ENCODE measurements at places on chromosomes 16 and 17.
A peak's percentile ranks its signal among the peaks of the same experiment; 100 is the strongest.

DNA sequence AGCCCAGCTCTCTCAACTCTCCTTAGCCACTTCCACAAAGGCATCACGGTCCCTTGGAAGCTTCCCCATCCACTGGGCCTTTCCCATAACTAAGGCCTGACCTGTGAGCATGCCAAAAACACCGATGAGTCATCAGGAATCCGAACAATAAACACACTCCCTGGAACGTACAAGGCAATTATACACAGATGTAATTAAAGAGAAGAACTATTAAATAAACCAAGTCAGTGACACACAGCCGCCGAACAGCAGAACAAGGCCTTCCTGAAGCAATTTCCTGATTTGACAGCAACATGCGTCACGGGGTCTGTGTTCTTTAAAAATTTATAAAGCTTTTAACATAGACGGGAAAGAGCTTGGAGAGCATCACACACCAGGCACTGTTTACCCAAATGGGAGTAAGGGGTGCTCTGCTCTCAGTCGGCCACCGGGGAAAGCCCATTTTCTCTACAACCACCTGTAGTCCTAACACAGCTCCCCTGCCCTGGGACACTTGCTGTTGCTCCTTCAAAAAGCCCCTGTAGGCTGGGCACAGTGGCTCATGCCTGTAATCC, 29.4 kb downstream of the COG7 start:
- no peak for DNase-seq

DNA sequence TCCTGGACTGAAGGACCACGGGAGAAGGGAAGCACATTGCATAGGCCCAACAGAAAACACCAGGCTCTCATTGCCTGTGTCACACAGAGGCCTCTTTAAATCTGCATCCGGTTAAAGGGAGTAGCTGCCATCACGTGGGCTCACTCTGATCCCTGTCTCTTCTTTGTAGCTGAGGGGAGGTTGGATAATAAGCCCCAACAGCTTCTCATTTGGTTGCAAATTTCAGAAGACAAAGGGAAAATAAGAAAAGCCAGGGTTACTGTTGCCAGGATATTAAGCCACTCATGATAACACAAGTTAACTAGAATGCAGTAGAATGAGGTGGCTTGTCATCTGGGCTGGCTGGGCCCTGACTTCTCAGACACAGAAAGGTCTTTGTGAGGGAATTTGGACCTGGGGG, 325.1 kb upstream of the ERCC4 start:
- DNase-seq = no peak

- no peak for DNase-seq
These were observed 3.9 kb upstream of the FSCN2 start for GRCh38 chr17:81524039-81524864.

DNA sequence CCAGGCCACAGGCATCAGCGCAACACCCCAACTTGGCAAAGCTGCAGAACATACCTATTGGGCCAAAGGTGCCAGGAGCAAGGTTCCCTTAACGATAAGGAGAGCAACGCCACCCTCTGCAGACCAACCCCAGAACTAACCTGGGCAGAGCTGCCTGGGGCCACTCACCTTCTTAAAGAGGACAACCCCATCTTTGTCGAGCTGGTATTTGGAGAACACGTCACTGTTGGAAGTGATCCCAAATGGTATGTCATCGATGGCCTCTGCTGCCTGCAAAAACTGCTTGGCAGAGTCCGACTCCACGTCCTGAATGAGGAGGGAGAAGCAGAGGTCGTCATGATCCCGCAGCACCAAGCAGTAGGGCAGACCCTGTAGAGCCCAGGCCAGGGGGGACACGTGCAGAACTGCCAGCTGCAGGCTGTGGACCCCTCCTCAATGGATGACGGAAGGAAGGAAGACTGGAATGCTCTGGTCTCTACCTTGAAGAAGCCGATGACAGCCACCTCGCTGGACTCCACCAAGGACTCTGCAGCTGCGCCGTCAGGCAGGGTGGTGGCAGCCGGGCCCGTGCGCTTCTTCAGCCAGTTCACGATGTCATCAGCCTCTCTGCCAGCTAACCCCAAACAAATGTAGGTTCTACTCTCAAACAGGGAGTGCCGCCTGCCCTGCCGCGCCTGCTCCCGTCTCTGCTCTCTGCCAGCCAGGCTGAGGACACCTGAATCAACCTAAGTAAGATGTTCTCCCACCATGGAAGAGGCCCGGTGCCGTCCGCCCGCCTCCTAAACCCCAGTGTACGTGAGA, 5.2 kb downstream of the P4HB start:
- no peak for DNase-seq

- peak; percentile 52 for DNase-seq
These were observed 743 bp downstream of the WIPI1 start for GRCh38 chr17:68456339-68457167.

DNA sequence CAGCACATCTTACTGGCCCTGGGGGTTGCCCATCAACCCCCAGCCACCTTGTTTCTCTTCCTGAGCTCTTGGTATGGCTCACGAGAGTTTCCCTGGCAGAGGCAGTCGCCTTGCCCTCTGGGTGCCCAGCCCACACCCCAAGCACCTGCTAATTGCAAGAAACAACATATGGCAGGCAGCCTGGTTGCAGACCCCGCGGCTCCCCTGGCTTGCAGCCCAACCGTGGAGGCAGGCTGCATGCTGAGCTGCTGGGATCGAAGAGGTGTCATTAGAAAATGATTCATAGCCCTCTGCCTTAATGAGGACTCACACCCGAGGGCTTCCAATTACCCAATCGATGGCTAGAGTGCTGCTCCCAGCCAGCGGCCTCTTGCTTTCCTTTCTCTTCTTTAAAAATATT, 115.7 kb downstream of the TMEM114 start:
- no peak for DNase-seq

- peak; percentile 50 for DNase-seq
These were observed at the start of gene METTL23 for GRCh38 chr17:76726776-76727718. METTL23 (plus strand) TSS chr17:76726839; CDS start chr17:76729711, 2,872 bp downstream.

DNA sequence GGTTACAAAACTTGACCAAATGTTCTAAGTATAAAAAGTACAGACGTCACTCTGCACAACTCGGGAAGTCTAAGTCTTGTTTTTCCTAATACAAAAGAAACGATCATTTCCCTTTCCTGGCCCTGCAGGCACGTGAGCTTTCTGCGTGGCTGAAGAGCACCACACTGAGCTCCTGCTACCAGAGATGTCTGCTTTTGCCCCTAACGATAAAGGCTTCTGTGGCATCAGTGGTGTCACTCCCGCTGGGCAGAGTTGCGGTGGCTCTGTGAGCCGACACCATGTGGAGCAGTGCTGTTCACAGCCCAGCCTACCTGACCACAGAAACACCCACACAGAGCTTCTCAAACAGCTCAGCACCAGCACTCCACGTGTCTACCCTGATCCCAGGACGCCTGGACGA, 20.5 kb downstream of the EMC8 start:
- no peak for DNase-seq

- no peak for DNase-seq
These were observed 26.4 kb downstream of the LDAF1 start for GRCh38 chr16:21184834-21185233.

DNA sequence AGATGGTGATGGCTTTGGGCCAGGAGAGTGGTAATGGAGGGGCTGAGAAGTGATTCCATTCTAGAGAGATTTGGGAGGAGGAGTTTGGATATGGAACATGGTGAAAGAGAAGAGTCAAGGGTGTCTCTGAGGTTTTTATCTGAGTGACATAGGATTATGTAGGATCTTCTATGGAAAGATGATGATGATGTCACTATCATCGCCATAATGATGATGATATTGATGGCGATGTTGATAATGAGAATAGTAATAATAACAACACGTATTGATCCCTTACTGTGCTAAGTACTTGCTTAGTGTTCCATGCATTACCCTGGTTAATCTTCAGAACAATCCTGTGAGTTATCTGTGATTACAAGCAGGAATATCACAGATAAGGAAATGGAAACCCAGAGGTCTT, 16.6 kb downstream of the PDILT start:
- no peak for DNase-seq

DNA sequence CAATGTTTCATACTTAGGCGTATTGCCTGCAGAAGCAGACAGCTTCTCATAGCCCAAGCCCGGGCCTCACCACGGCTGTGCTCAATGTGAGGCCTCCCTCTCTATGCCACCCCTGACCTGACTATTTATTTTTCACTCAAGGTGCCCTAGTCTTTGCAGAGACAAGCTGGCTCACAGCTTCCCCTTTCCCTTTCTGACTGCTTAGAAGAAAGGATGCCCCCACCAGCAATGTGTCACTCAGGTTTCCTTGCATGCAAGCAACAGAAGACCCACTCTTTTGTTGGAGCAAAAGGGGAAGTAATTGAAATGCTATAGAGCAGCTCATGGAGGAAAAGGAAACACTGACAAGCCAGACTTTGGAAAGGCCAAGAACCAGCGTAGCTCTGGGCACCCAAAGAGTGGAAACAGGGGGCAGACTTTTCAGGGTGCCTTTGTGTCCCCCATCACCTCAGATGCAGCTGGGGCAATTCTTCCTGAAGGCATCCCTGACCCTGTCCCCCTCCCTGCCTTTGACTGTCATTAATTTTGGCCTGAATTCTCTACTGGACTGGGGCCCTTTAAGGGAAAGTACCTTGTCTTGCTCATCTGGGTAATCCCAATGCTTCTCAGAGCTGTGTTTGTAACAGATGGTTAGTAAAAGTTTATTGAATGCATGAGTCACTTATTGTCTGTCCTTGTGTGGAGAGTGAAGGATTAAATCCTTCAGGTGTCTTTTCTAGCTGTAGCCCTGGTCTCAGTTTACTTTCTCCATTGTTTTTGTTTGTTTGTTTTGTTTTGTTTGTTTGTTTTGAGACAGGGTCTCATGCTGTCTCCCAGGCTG, 17.8 kb downstream of the RGS9 start:
- DNase-seq = no peak

GRCh38 chr17:57976594-57976993, 11.5 kb downstream of the VEZF1 start:
- DNase-seq = no peak

GRCh38 chr17:11768981-11769380, 170.7 kb downstream of the DNAH9 start:
- no peak for DNase-seq

DNA sequence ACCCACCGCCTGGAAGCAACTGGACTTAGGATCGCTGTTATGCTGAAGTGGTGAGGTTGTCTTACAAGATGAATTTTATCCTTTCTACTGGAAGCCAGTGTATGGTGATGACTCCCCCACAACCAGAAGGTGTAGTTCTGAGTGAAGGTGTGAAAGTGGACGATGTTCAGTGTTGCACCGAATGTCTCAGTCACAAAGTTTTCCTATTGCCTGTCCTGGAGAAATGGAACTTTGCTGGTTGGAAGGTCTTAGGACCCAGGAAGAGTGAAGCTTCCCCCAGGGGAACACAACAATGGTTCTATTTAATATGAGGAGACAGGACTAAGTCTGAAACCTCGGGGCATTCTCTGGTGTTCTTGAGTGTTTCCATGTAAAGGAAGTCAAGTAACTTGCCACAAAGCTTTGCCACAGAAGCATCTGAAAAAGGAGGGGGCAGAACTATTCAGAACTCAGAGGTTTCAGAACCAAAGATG, 44.2 kb downstream of the USP22 start:
- no peak for DNase-seq

- peak; percentile 37 for DNase-seq
These were observed 2.8 kb downstream of the MAPK8IP3 start for GRCh38 chr16:1708768-1709180.

GRCh38 chr17:74549343-74549742, 3.4 kb upstream of the CD300C start:
- DNase-seq = no peak

DNA sequence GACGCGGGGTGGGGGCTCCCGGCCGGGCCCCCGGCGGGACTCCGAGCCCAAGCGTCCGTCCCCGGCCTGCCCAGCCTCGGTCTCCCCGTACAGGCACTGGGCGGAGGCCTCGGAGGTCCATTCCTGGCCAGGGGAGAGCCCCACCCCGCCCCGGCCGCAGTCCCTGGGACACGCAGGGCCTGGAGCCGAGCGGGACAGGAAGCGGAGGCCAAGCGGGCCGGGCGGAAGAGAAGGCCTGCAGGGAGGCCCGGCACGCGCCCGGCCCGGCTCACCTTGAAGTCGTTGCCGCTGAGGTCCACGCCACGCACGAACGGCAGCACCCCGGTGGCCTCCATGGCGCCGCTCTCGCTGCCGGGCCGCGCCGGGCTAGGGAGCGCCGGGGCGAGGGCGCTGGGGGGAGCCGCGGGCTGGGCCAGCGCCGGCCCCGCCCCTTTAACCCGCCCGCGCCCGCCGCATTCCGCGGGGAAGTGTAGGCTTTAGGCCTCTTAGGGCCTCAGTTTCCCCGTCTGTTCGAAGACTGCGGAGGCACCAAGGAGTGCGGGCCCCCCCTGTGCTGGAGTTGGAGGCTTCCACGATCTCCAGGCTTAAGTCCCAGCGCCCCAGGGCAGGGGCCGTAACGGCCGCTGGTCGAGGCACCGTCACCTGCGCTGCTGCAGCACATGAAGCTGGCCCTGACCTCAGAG, at the start of gene FLII:
Gene FLII, minus strand, starts transcription at position 383 of the 683 bp plus-strand sequence. Its CDS starts 48 bp downstream, at position 335.
- DNase-seq = peak; percentile 26

- no peak for DNase-seq
These were observed 16.3 kb upstream of the FAAP100 start for GRCh38 chr17:81568416-81568815.

DNA sequence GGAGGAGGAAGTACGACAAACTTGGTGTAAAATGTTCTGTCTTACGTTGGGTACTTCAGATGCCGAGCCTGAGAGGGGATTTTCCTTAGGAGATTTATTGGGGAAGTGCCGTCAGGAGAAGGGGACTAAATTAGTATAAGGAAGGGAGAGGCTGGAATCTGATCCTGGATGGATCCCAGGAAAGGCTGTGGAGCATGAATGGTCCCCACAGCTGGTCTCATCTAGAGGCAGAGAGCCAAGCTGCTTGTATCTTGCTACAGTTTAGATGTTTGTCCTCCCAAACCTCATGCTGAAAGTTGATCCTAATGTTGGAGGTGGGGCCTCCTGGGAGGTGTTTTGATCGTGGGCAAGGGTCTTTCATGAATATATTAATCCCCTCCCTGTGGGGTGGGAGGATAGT, 798.4 kb upstream of the EEF2KMT start:
- DNase-seq = no peak

- DNase-seq = no peak
These were observed 37.9 kb downstream of the PIGL start for GRCh38 chr17:16254773-16255400.

GRCh38 chr17:39208893-39209292, 8.8 kb downstream of the RPL19 start:
- peak; percentile 29 for DNase-seq

GRCh38 chr16:65201511-65201910, 79.6 kb upstream of the CDH11 start:
- DNase-seq = no peak

- no peak for DNase-seq
These were observed 5.7 kb downstream of the GRN start for GRCh38 chr17:44350733-44351226.

GRCh38 chr17:794876-795275, 12.7 kb downstream of the MRM3 start:
- DNase-seq = no peak

GRCh38 chr17:8875957-8876356, 8.5 kb upstream of the PIK3R6 start:
- no peak for DNase-seq

Measured in NCI-H510A (cell line).